ENCODE measurements at places on chromosomes 1 and 21. TPM values are rescaled to one million over a fixed set of nuclear protein-coding genes. Genes with fewer than 3 reads are reported as not detected.
A peak's percentile ranks its signal among the peaks of the same experiment; 100 is the strongest.

GRCh38 chr1:27656157-27656893 is 15.7 kb downstream of the IFI6 start:
- H3K4me1 ChIP-seq, result peaks cover 17% of the 10 kb centered on the region
- H3K27me3 ChIP-seq, result no peaks in the 10 kb centered on the region
- no peak overlapping the region for H3K27ac ChIP-seq
- H3K36me3 ChIP-seq, result no peaks in the 10 kb centered on the region
- peak; percentile 52 for DNase-seq
- no peak overlapping the region for H3K4me3 ChIP-seq

KRTAP21-2 gene
- not detected for total RNA-seq

GRCh38 chr1:206540044-206540780 is 32.9 kb downstream of the RASSF5 start:
- no peaks in the 10 kb centered on the region for H3K27me3 ChIP-seq
- DNase-seq, result peak; percentile 44
- H3K4me1 ChIP-seq, result 0 out of 2 replicates have a peak, but pooled peaks cover 8% of the 10 kb centered on the region
- no peaks in the 10 kb centered on the region for H3K36me3 ChIP-seq
- H3K4me3 ChIP-seq, result no peak overlapping the region

- H3K27me3 ChIP-seq, result peaks cover 20% of the 10 kb centered on the region
- DNase-seq, result peak; percentile 76
Observed at GRCh38 chr1:202968895-202969295, 1.8 kb upstream of the CYB5R1 start.

DNA sequence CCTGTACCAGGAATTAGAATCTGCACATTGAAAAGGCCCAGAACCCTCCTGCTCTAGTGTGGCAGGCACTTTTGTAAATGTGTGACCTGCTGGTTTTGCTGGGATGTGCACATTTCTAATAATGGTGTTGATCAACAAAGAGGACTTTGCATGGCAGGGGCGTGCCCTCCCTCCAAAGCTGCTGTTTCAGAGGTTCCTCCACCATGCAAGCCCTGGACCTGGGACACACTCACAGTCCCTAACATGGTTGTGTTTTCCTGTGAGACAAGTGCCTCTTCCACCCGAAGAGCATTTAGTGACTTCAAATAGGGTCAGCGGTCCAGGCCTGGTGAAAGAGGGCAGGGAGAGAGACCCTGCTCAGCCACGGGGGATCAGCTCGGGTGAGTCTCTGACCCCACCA is 28.1 kb downstream of the TENT5C start:
- no peak overlapping the region for H3K27ac ChIP-seq
- no peak for DNase-seq
- no peaks in the 10 kb centered on the region for H3K27me3 ChIP-seq
- no peaks in the 10 kb centered on the region for H3K36me3 ChIP-seq

DNA sequence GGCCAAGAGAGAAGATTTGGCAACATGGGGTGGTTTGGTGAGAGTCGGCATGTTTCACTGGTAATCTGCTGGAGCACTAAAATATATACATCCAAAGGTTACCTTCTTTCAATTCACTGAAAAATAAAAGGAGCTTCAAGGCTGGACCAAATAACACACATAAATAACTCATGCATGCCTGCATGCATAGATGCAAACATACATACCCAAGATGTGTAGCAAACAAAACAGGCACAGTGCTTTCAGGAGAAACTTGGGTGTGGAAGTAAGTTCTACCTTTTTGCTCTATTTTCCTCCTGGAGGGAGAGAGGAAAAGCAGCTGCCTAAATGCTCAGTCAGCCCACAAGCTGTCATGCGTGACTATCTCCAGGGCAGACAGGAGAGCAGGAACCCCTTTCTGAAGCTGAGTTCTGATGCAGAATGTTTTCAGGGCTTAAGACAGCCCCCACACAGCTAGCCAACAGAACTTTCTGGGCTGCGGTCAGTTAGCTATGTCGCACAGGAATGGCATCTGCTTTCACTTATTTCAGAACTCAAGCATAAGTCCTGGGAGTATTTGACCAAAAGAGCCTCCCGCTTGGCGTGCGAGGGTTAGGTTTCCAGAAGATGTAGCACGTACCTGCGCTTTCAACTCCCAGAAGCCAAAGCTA is 166.2 kb downstream of the TOMM20 start:
- H3K27me3 ChIP-seq, result no peaks in the 10 kb centered on the region
- no peaks in the 10 kb centered on the region for H3K36me3 ChIP-seq
- H3K4me3 ChIP-seq, result peak overlapping the region; percentile 41
- peaks cover 76% of the 10 kb centered on the region for H3K4me1 ChIP-seq
- peak; percentile 81 for DNase-seq
- H3K27ac ChIP-seq, result peak overlapping the region; percentile 100

GRCh38 chr1:235783148-235783776 is 83.4 kb downstream of the LYST start:
- H3K27ac ChIP-seq, result no peak overlapping the region
- no peak overlapping the region for H3K4me3 ChIP-seq
- no peaks in the 10 kb centered on the region for H3K27me3 ChIP-seq
- DNase-seq, result peak; percentile 66
- H3K36me3 ChIP-seq, result no peaks in the 10 kb centered on the region

DNA sequence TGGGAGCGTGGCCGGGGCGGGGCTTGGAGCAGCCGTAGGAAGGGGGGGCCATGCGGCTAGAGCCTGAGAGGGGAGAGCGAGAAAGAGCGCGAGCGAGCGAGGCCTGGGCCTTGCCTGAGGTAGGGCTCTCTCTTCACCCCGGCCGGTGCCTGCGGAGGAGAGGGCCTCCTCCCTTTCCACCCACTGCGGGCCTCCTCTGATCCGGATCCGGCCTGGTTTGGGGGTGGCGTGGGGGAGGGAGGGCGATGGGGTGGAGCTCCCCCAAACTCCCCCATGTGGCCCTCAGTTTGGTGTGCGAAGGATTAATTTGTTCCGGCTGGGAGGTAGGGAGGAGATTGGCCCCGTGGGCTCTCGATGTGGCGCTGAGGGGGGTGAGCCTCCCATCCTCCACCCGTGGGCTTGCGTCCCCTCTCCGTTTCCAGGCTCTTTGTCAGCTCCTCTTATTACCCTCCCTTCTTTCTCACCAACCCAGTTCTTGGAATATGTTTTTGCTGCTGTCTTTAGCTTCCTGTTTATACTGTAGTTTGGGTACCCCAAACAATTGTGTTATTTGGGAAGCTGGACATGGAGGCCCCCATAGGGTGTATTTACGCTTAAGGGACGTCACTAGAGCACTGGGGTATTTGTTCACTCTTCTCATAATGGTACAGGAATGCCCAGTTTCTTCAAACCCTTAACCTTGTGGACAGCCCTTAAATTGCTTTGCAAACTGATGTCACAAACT is 685 bp downstream of the UBAP2L start:
- peaks cover 41% of the 10 kb centered on the region for H3K4me1 ChIP-seq
- H3K36me3 ChIP-seq, result peaks cover 36% of the 10 kb centered on the region
- H3K27ac ChIP-seq, result peak overlapping the region; percentile 57
- H3K27me3 ChIP-seq, result no peaks in the 10 kb centered on the region
- H3K4me3 ChIP-seq, result peak overlapping the region; percentile 84

DNA sequence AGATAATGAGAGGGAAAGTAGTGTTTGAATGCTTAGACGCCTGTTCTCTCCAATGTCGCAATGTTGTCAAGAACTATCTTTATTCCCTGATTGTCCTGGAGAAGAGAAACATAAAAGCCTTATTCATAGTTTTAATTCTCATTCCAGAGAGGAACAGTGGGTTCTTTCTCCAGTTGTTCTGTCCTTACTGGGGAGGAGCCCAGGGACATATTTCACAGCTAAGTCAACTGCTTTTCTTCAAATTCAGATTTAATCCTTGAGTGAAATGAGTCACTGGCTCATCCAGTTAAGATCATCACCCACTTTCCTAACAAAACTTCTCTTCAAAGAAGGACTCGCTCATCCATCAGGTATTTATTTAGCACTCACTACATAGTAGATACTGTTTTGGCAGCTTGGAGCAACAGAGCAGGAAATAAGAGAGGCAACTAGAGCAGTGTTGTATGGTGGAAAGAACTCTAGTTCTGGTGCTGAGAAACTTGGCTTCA is 365.7 kb upstream of the USP24 start:
- H3K27ac ChIP-seq, result peak overlapping the region; percentile 31
- peak; percentile 82 for DNase-seq
- H3K27me3 ChIP-seq, result no peaks in the 10 kb centered on the region
- H3K36me3 ChIP-seq, result no peaks in the 10 kb centered on the region

DNA sequence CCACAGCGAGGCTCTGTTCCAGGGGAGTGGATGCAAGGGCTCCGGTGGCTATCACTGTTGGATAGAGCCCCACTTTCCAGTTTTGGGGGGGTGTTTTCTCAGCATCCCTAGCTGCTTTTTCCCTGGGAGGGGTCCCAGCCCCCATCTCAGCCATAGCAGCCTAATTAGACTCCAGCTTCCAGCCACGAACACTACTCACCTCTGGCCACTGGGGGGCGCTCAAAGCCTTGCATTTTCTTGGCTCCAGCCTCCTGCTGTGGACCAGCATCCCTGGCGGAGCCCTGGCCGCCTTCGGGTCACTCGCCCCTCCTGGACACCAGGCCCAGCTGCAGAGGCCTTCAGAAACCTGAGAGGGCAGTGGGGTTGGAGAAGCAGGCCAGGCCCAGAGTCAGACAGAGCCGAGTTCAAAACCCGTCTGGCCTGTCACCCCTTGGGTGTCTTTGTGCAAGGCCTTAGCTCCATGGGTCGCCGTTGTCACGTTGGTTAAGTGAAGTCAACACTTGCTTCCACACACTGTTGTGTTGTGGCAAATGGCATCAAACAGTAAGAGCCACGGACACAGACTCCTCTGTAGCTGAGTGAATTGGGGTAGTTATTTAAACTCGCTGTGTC is 93.5 kb upstream of the ACTL8 start:
- no peaks in the 10 kb centered on the region for H3K27me3 ChIP-seq
- peak; percentile 60 for DNase-seq
- no peak overlapping the region for H3K27ac ChIP-seq
- H3K4me3 ChIP-seq, result no peak overlapping the region
- H3K4me1 ChIP-seq, result no peaks in the 10 kb centered on the region
- no peaks in the 10 kb centered on the region for H3K36me3 ChIP-seq

LCE3D gene
- total RNA-seq, result not detected
